ENCODE measurements at places on chromosomes 3 and 15.

DNA sequence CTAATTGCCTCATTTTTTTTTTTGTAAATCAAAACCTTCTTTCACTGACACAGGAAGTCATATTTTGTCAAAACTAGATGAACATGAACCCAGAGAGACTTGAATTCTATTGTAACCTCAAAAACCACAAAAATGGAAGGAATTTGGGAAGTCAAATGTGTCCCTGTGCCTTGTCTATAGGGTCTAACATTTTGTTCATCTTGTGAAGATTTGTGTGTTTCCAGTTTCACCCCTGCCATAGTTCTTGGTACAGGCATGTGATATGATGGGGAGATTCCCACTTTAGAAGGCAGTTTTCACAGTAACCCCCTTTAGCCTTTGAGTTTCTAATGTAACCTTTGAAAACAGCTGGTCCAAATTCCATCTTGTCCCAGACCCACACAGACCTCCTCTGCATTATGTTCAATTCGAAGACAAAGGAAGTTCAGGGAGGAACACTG, 318.5 kb upstream of the ADAMTS9 start:
- DNase-seq = no peak

DNA sequence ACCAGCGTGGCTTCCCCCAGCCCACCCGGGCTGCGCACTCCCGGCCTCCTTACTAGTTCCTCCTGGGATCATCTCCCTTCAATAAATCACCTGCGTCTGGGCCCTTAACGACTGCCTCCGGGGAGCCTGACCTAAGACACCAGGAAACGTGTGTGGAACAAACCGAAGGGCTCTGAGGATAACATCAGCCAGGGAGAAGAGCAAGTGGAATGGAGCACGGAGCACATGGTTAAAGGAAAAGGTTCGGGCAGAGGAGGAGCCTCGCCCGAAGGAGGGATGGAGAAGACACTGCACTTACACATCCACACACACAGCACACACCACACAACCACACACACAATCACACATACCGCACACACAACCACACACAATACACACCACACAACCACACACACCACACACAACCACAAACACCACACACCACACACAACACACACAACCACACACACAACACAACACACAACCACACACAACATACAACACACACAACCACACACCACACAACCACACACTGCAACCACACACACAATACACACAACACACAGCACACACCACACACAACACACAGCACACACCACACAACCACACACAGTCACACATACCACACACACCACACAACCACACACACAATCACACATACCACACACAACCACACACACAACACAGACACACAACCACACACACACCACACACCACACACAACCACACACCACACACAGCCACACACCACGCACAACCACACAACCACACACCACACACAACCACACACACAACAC, 24.7 kb downstream of the CPN2 start:
- DNase-seq = no peak

DNA sequence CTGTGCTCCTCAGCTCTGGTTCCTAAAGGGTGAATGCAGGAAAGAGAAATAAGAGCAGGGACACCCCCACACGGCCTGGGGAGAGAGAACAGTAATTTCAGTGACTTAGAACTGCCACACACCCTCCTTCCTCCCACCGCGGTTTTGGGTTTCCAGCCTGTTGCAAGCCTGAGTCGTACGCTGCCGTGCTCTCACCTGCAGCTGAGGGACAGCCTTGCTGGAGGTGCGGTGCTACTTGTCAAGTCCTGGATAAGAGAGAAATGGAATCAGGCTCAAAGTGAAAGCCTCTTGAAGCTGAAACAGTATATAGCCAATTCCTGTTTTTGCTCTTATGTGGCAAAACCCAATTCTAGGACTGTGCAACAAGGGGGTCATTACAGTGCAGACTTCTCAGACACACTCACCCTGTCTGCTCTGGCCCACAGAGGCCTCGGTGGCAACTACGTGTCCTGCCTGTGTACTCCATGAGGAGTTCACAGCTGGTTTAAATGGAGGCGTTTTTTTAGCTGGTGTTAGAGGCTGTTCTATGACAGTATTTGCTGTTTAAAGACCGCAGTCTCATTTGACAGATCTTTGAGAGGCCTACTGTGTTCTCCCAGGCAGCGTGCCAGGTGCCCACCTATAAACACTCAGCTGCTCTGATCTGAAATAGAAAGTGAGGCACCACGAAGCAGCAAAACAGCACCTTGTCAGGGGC, 42.9 kb downstream of the TBC1D2B start:
- DNase-seq = peak; percentile 62

GRCh38 chr15:70596354-70597055, 166.9 kb downstream of the UACA start:
- no peak for DNase-seq

DNA sequence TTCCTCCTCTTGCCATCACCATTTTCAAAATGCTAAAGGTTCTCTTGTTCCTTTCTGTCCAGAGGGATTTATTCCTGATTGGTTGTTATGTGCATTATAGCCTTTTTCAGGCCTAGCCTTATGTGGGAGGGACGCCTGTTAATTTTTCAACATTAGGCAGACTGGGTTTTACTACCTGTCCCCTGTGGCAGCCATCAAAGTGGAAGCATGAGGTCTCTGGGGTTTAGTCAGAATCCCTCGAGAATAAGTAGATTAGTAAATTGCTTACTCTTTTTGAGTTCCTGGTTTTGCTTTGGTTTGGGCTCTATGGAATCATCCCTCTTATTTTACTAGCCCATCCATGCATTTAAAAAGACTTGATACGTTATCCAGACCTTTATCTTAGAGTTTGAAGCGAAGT, 32.4 kb downstream of the PAK2 start:
- no peak for DNase-seq

GRCh38 chr3:99114565-99115291, 213.2 kb upstream of the DCBLD2 start:
- DNase-seq = no peak

GRCh38 chr3:1752205-1752604, 346.5 kb upstream of the CNTN4 start:
- DNase-seq = no peak

GRCh38 chr3:31240874-31241273, 291.9 kb upstream of the STT3B start:
- no peak for DNase-seq

GRCh38 chr3:134453631-134454030, 32.2 kb downstream of the ANAPC13 start:
- DNase-seq = no peak
